ENCODE measurements at places on chromosomes 12 and 14.

- DNase-seq = no peak
Observed at GRCh38 chr14:55973911-55974630, 144.1 kb upstream of the PELI2 start.

- no peak for DNase-seq
Observed at GRCh38 chr14:51592836-51593235, 58.9 kb upstream of the FRMD6 start.

GRCh38 chr12:56162468-56163290 is 4.5 kb downstream of the MYL6 start:
- no peak for DNase-seq

DNA sequence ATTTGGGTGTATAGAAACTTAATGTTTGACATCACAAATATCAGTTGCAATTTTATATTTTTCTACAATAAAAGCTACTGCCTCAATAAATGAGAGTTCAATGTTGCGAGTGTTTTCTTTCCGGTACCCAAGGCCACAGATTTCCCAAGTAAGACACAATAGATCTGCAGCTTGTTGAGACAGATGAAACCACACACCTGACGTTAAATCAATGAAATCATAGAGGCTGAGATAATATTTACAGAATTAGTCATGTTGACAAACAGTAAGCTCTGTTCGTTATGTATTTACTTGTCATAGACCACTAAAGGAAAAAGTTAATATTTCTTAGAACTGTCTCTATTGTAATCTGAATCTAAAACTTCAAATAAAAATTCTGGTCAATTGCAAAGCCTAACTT is 49.2 kb upstream of the PTHLH start:
- no peak for DNase-seq

GRCh38 chr12:59736786-59737185 is 141.0 kb downstream of the SLC16A7 start:
- no peak for DNase-seq

DNA sequence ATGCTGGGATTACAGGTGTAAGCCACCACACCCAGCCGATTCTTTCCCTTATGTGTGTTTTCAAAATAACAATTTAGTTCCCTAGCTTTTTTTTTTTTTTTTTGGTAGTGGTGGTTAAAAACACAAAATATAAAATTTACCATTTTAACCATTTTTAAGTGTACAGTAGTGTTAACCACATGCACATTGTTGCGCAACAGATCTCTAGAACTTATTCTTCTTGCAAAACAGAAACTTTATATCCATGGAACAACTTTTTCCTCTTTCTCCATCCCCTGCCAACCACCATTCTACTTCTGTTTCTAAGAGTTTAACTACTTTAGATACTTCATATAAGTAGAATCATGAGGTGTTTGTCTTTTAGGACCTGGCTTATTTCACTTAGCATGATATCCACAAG is 1.1 kb upstream of the NDUFA12 start:
- no peak for DNase-seq

DNA sequence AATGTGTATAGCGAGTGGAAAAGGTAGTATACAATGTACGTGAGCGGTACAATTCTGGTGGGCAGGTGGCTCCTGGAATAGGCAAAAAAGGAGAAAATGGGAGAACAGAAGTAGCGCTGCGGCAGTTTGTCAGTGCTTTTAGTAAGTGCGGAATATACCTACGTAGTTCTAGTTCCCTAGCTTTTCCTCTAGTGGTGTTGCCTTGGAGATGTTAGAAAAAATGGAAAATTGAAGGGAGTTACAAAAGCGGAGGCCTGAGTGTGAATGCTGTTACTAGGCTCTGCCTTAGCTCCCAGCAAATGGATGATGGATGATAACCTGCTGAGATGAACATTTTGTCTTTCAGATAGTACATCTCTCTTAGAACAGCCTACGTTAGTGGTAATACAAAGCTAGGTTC is 1.1 kb downstream of the TTC8 start:
- DNase-seq = no peak

GRCh38 chr14:77872983-77873382 is 73.1 kb downstream of the ADCK1 start:
- no peak for DNase-seq

DNA sequence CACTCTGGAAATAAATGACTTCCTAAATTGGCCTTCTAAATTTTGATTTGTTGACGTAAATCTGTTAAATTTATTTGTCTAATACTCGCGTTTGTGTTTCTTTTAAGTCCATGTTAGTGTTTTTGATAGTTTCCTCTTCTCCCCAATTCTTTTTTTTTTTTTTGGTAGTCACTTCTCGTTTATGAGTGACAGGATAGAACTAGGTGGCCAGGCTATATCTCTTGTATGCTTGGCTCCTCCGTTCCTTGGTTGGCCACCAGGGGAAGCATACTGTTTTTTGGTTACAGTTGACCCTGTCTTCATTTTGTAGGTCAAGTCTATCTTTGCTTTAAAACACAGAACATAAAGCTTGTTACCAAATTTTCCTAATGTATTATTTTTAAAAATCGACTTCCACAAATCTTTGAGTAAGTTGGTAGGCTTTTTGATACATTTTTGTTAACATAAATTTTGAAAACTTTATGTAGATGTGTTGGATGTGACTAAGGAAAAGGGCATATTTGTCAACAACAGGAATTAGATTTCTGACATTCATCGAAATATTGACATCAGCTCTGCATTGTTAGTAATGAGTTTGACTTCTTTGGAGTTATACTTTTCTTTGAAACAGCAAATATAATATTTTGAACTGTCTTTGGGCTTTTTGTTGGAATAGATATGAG is 2.2 kb downstream of the RCOR1 start:
- no peak for DNase-seq

DNA sequence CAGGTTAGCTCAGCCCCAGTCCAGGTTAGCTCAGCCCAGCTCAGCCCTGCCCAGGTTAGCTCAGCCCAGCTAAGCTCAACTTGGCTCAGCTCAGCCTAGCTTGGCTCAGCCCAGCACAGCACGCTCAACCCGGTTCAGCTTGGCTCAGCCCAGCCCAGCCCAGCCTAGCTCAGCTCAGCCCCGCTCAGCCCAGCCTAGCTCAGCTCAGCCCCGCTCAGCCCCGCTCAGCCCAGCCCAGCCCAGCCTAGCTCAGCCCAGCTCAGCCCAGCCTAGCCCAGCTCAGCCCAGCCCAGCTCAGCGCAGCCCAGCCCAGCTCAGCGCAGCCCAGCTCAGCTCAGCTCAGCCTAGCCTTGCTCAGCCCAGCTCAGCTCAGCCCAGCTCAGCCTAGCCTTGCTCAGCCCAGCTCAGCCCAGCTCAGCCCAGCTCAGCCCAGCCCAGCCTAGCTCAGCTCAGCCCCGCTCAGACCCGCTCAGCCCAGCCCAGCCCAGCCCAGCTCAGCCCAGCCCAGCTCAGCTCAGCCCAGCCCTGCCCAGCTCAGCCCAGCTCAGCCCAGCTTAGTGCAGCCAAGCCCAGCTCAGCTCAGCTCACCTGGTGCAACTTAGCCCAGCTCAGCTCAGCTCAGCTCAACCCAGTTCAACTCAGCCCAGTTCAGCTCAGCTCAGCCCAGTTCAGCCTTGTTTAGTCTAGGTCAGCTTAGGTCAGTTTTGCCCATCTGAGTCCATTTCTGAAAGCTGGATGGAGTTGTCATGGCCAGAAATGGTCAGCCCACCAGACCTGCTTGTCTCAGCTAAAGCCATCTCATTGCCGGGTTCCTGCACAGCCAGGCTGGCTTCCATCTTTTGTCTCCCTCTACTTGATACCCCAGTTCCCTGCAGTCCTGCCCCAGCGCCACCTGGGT is 333.6 kb downstream of the TMEM121 start:
- no peak for DNase-seq

GRCh38 chr12:71216725-71217579 is 59.2 kb upstream of the TSPAN8 start:
- no peak for DNase-seq

DNA sequence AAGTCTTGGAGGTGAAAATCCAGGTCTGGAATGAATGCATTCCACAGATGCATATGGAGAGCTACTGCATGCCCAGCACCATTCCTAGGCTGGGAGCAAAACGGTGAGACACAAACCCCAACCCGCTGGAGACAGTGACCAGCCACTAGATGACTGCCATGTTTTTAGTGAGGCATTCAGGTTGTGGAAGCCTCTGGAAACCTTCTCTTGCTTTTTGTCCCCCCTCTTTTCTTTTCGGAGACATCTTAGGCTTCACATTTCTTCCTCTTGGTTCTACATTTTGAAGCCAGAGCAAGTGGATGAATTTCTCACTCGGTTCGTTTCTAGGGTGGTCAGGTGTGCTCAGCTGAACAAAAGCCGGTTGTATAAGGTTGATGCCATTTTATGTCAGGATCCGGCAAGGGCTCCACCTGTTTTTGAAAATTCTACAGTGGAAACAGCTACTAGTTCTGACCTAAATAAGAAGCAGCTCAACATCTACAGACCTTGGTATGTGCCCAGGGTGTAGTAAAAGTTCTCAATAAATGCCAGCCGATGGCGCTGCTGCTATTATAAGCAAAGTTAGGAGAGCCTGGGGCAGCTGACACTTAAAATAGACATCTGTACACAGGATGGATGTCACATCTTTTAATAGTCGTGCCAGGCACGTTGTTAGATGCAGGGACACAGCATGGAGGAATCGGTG is 1.8 kb upstream of the ZNF839 start:
- DNase-seq = no peak

DNA sequence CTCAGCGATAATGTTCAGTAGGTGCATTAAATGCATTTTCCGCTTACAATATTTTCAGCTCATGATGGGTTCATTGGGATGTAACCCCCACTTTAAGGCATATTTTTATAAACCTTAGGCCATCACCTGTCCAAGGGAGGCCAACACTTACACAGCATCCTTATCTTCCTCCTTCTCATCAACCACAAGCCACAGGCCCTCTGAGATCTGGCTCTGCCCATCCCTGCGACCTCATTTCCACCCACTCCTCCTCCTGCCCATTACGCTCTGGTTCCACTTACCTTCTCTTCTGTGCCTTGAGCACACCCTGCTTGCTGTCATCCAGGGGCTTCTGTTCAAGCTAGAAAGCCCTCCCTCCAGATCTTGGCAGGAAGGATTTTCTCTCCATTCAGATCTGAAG is 93.2 kb downstream of the EGLN3 start:
- no peak for DNase-seq

DNA sequence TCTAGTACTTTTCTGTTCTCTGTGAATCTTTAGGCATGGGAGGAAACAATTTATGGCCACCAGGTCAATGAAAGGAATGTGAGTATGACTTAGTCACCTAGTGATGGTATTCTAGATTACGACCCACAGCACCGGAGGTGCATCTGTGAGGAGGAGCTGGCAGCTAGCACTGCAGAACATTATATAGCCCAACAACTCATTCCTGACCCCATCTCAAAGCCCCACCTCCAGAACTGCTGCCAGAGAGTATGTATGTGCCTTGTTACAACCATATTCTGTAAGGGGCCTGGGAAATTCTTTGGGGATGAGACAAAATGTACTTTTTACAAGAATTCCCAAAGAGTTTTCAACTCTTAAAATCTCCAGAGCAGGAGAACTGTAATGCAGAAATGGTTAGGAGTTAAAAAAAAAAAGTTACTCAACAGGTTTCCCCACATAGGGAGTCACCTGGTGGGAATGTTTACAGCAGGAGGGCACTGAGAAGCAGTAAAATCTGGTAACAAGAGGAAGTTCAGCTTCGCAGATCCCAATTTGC is 34.9 kb upstream of the CERS5 start:
- no peak for DNase-seq

- DNase-seq = no peak
Observed at GRCh38 chr12:91127751-91128150, 16.5 kb upstream of the LUM start.

Measured in stimulated activated CD4-positive, alpha-beta T cell treated with anti-CD3 and anti-CD28 coated beads, Interleukin-12 subunit alpha, Interleukin-12 subunit beta, amount 100 ng/mL, for 24 hours (primary cell).